ENCODE measurements at places on chromosomes 4 and X. TPM values are rescaled to one million over a fixed set of nuclear protein-coding genes. Genes with fewer than 3 reads are reported as not detected.

DNA sequence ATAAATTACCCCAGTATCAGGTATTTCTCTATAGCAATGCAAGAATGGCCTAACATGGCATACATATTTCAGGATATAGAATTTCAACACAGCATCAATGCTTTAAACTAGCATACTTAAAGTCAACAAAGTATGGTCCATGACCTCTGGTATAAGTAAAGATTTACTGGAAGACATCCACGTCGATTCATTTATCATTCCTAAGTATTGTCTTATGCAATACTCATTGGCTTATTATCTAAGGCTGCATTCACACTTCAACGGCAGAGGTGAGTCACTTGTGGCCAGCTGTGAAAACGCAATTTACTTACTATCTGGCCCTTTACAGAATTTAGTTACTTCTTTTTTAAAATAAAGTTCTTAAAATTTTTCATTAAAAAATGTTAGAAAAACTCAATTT is 42.6 kb downstream of the ADGRA3 start:
- DNase-seq = peak; percentile 72

CPZ gene
- total RNA-seq = 2.8 TPM

GRCh38 chr4:110201502-110201901 is 3.1 kb upstream of the ELOVL6 start:
- DNase-seq = no peak

TMEM144 gene
- total RNA-seq = 7.9 TPM

GRCh38 chr4:85780664-85781063 is 305.7 kb downstream of the ARHGAP24 start:
- peak; percentile 53 for DNase-seq

- DNase-seq = no peak
These were observed 110.5 kb downstream of the AR start for GRCh38 chrX:67654301-67654700.

F8A1 gene
- total RNA-seq = 3.6 TPM

DNA sequence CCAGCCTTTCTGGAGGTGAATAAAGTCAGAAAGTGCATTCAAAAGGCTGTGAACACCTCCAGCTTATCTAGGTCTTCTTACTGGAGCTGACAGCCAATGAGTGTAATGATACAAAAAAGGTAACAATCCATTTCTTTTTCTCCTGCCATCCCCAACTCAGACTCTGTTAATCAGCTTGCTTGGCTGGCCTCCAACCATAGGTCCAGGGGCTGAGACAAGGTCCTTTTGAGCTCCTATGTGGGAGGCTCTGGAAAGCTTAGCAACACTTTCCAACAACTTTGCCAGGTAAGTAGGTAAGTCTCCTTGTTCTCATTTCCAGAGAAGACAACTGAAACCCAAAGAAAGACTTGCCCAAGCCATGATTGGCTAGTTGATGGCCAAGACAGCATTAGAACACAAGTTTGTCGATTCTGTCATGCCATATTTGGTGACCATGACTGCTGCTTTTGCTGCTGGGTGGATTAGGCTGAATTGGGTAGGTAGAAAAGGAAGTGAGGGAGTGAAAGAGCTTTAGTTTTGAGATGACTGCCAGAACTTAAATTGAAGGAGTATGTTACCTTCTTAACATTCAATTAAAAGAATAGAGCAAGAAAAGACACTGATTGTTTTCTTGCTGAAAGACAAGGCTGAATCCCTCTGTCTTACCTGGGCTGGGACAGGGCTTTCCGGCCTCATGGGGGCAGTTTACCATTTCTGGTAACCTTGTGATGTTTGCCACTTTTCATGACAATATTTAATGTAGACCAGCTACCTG is 22.8 kb downstream of the VSIG4 start:
- DNase-seq = no peak

MAMLD1 gene
- 4.8 TPM for total RNA-seq

GRCh38 chr4:105351861-105352260 is 122.0 kb downstream of the PPA2 start:
- DNase-seq = no peak

DNA sequence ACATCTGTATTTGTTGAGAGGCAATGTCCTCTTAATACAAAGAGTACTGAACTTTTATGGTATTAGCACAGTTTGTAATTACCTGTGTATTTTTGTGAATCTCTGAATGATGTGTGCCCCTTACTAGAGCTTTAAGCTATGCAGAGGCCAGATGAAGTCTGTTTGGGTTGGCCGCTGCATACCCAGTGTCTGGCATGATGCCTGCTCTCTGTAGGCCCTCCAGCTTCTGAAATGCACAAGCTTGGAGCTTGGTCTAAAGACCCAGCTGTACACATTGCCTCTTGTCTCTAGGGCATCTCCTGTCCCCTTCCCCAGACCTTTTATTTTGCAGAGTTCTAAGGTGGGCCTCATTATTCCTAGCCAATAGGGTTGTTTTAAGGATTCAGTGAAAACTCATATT is 68.6 kb downstream of the CDS1 start:
- DNase-seq = no peak

- DNase-seq = no peak
These were observed 8.0 kb downstream of the OPRPN start for GRCh38 chr4:70405765-70406164.

FHDC1 gene
- total RNA-seq = 0.13 TPM

DNA sequence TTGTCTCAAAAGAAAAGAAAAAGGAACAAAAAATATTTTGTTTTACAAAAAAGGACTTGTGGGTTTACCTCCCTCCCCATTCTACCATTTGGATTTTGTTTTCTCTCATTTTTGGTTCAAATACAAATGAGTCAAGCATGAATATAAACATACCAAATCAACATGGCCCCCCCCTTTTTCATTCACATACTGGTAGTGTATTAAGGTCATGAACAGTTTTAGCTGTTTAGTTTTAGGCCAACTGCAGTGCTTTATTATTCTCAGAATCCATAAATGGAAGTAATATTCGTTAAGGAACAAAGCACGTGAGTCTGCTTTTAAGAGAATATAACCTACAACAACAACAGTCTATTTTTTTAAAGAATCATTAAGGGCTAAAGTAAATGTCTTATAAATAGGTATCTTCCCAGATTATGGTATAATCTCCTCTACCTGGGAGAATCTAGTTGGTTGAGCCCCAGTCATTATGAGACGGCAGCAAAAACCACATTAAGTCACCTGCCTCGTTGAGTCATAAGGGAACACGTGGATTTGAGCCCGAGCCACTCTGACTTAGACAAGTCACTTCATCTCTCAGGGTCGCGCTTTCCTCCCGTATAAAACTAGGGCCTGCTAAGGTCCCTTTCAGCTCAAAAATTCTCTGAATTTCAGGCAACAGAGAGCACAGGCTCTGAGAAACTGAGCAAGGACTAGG is 26.7 kb downstream of the BCLAF3 start:
- DNase-seq = no peak

DNA sequence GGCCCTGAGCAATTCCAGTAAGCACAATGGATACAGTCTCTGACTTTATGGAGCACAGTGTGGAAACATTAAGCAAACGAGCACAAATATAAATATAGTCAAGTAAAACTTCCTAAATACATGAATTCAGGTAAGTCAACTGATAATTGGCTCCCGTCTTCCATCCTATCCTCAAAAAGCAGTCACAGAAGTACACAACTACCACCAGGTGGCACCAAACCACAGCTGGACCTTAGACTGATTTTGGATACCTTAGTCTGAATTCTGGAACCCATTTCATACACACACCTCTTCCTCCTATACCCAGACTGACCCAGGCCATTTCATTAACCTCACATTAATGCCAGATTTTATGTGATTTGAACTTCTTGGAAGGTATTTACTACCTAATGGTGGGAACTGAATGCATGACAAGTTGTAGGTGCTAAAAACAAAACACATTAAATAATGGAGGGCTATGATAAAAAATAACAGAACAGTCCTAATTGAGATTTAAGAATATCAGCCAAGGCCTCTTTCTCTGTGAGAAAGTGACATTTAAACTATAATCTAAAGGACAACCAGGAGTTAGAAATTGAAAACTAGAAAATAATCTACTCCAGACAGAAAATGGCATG is 77.5 kb downstream of the ELF2 start:
- DNase-seq = peak; percentile 73

MAGEA1 gene
- not detected for total RNA-seq

- no peak for DNase-seq
These were observed 1132.2 kb downstream of the FAT4 start for GRCh38 chr4:126446917-126447316.

KLF8 gene
- total RNA-seq = 2.2 TPM

GRCh38 chrX:8987672-8988250 is 46.2 kb downstream of the FAM9B start:
- no peak for DNase-seq

UGT2B15 gene
- total RNA-seq = not detected

PASD1 gene
- total RNA-seq = not detected

SPANXN3 gene
- total RNA-seq = not detected

- DNase-seq = no peak
These were observed 63.2 kb downstream of the VEGFC start for GRCh38 chr4:176729489-176729888.

GAGE12E gene
- not detected for total RNA-seq

DNA sequence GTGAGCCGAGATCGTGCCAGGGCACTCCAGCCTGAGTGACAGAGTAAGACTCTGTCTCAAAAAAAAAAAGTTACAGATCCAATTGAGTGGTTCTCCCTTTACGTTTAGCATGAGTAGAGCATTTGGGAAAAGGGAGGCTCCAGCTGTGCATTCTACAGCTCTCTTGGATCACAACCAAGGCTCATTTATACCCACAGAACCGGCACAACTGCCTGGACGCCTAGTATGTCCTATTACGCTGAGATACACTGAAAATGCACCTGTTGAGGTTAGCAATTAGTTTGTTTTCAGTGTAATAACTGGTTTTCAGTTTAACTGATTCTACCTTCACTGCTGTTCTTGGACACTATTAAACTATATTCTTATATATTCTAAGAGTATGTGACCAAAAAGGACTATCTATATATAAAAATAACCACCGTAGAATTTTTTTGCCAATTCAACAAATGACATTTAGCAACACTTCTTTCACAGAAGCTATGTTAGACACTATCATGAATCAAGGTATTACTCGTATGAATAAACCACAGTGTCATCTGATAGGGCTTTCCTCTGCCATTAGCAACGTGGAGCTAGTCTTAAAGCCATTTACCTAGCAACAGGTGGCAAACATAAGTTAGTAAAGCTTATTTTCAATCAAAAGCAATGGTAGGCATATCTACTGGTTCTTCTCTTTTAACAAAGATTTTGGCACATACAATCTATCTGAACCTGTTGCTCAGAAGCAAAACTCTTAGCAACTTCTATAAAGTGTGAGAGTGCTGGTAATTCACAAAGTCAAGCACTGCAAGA is 3.6 kb downstream of the OTUD4 start:
- peak; percentile 28 for DNase-seq

DNA sequence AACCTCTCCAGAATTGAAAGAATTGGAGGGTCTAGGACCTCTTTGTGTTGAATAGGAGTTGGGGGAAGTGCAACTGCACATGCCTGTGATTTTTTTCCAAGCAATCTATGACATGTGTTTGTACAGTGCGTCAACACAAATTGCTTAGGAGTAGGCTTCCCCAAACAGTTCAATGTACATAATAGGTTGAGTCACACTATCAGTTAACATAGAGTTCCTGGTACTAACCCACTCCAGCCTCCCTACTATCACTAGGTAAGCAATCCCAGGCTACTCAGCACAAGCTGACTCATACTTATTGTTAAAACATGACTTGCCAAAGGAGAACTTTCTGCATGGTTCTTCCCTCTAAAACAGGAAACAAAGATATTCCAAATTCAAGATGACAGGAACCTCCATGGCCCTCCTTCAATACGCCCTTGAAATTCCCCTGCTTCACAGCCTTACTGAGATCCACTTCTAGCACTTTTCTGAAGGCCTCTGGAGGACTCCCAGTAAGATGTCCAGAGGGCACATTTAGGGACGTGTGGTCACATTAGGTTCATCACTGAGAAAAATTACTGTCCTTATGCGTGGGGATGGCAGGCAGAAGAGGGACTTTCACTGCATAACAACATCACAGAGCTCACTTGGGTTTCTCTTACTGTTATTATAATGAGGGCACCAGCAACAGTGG is 8.4 kb upstream of the VSIG1 start:
- peak; percentile 57 for DNase-seq

DNA sequence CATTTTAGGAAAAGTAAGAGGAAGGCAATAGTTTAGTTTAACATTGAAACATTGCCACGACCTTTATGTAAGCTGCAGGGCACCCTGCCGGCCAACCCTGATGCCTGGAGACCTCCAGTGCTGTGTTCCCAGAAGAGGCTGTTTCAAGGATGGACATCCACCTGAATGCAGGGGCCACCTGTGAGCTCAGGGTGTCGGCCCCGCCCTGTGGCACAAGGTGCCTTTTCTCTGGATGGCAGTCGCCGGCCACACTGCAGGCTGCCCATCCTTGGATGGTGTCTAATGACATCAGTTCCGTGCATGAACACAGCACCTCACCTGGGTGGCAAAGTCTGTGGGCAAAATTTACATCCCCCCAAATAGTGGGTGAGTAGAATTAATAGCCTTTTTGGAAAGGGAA is 180.0 kb downstream of the AFAP1 start:
- no peak for DNase-seq

DNA sequence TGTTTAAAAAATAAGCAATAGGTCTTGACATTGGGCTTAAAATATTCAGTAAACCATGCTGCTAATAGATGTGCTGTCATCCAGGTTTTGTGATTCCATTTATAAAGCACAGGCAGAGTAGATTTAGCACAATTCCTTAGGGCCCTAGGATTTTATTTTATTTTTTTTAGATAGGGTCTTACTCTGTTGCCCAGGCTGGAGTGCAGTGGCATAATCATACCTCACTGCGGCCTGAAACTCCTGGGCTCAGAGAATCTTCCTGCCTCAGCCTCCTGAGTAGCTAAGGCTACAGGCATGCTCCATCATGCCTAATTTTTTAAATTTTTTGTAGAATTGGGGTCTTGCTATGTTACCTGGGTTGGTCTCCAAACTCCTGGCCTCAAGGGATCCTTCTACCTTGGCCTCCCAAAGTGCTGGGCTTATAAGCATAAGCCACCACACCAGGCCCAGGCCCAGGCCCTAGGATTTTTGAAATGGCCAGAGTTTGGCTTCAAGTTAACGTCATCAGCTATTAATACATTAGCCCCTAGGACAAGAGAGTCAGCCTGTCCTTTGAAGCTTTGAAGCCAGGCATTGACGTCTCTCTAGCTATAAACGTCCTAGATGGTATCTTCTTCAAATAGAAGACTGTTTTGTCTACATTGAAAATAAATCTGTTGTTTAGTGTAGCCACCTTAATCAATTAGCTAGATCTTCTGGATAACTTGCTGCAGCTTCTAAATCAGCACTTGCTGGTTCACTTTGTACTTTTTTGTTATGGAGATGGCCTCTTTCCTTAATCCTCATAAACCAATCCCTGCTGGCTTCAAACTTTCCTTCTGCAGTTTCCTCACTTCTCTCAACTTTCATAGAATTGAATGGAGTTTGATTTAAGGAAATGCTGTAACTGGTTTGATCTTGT is 35.8 kb downstream of the EIF2S3 start:
- no peak for DNase-seq

BCAP31 gene
- 211 TPM for total RNA-seq

GRCh38 chr4:25234390-25235370 is 847 bp downstream of the PI4K2B start:
- DNase-seq = peak; percentile 84

Measured in LHCN-M2 (cell line).